KG1 (cell line): ENCODE measurements at places on chromosomes 7 and 10.

DNA sequence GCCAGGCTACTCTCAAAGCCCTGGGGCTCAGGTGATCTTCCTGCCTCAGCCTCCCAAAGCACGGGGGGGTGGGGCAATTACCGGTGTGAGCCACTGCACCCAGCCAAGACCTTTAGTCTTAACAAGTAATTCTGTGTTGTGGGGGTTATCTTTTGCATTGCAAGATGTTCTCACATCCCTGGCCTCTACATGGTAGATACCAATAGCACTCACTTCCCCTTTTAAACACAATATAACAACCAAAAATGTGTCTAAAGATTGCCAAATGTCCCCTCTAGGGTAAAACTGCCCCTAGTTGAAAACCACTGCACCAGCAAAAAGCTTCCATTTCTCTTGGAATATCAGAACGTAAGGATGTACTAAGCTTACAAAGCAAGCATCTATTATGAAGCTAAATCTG lies 225.0 kb downstream of the CTNNA3 start:
- no peak for DNase-seq

DNA sequence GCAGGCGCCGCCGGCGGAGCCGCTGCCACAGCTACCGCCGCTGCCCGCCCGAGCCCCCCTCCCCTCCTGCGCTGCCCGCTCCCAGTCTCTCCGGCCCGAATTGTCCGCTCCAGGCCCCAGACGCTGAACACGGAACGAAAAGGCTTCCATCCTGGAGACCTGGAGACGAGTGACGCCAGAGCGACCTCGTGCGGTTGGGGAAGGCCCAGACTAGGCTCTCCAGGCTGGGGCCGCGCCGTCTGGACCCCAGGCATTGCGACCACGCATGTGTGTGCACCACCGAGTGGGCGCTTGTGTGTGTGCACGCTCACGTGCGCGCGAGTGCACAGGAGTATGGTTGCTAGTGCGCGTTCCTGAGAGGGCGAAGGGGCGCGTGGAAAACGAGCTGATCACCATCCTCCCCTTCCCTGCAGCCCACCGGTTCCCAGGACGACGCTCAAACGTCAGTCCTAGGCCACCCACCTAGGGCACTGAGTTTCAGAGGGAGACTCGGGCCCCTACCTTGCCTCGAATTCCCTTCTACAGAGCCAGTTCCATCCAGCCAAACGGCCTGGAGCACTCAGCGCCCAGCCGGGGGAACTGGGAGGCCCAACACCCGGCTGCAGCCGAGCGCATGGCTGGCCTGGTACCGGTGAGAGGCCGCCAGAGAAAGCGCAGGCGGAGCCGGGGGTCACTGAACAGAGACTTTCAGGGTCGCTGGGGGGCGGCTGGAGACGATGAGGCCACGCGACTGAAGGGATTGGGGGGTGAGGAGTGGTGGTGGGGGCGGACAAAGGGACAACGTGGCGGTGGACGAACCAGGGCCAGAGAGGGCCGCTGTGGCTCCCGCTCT lies 11.6 kb downstream of the LBX1 start:
- no peak for DNase-seq

DNA sequence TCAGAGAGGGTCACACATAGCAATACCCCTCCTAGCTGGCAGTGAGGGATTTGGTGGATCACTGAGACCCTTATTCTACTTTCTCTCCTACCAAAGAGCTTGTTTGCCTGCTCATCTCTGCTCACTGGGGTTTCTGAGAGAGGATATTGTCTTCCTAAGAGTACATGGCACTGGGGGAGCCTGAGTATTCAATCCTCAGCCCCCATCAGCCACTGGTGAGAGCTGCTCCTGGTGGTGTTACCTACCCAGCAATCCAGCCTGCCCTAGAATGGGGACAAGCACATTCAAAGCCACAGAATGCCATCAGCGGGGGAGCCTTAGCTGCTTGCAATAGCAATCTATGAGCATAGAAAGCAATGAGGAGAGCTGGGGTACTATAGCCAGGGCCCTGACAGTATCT lies 281.1 kb downstream of the WDR11 start:
- DNase-seq: no peak

DNA sequence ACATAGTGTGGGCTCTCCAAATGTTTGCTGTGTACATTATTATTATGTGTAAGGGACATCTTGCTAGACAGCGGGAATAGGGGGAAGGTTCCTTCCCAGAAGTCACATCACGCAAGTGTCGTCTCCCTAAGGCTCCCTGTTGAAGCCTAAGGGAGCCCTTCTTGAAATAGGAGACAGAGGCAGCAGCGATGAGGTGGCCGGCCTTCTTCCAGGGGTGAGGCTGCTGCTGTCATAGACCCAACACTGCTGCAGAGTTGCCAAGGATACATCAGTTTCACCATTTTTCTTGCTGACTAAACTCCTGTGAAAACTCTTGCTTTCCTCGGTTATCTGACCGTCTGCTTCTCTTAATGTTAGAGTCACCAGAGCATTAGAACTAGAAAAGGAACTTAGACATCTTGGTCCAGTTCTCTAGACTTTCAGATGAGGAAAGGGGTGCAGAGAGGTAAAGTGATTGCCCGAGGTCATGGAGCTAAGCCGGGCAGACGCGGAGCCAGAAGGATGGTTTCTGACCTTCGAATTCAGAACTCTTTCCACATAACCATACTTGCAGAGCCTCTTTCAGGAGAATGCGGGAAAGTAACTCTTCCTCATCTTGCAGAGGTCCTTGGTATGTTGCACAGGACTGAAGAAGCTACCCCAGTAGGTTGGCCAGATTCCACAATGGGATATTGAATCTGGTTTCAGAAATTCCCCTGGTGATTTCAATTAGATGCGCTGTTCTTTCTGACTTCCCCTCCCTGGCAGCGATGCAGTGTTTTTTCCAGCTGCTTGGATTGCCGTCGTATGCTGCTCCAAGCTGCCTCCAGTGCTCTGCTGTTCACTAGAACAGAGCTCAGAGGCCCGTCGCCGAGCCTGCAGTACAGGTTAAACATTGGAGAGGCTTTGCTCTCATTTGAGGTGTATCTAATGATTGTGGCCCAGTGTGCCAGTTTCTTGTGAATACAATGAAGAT lies 217.1 kb downstream of the CAMK1D start:
- no peak for DNase-seq

- no peak for DNase-seq
These were observed 30.4 kb downstream of the NRCAM start for GRCh38 chr7:108425714-108426275.

DNA sequence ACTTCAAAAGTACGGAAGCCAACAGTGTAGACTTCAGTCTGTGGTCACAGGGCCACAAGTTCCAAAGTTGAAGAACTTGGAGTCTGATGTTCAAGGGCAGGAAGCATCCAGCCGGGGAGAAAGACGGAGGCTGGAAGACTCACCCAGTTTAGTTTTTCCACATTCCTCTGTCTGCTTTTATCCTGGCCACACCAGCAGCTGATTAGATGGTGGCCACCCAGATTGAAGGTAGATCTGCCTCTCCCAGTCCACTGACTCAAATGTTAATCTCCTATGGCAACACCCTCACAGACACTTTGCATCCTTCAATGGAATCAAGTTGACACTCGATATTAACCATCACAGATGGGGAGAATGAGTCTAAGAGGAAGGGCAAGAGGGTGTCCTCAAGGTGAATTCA lies 19.3 kb upstream of the FRMD4A start:
- DNase-seq: no peak

DNA sequence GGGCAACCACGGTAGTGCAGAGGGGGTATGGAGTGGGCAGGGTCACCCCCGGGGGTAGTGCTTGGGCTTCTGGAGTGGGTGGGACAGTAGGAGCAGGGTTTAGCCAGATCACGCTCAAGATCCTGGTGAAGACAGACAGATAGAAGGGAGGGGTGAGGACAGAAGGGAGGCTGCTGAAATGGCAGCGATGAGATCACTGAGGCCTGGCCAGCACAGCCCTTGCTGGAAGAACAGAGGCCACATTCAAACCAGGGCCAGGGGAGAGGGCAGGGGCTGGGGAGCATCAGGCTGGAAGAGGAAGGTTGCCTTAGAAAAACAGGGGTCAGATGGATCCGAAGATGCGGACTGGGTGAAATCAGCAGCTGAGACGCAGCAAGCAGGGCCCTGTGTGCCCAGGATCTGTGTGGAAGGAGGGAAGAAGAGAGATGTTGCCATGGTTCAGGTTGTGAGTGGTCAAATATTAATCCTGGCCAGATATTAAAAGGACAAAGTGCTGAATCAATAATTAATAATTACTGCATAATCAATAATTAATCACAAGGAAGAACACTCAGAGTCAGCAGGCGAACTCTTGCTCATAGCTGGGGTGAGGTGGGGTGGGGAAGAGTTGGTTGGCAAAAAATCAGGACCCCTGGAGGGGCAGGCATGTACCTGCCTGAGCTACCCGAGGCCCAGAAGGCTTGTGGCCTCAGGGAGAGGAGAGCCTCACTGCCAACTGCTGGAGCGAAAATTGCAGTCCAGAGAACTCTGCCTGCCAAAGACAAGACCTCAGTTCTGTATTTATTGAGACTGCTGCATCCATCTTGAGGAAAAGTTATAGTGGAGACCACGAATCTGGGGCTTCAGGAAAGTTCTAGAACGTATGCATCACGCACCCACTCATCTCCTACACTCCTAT lies 105.7 kb downstream of the GRB10 start:
- DNase-seq: no peak

DNA sequence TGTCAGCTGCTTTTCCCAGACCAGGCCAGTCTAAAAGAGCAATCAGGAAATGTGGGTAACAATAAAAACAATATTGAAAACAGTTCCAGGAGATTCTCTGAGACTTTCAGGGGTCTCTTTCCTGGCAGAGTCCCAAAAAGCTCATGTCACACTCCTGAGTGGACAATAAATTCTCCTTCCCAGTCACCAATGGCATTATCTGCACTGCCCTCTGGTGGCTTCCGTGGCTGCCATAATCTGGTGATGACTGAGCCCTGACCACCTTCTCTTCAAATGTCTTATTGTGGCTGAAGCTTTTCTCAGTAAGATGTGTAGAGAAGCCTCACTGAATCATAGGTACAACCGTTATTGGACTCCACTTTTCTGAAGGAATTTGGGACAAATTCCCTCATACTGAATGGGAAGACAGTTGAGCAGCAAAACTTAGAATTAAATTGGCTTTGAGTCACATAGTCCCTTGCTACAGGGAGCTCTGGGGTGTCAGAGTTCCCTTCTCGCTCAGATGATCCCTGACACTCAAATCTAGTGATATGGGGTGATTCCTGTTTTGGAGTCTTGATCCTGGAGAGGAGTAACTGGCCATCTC lies 24.4 kb upstream of the ASAH2 start:
- no peak for DNase-seq

- DNase-seq: no peak
These were observed 22.7 kb upstream of the TOMM7 start for GRCh38 chr7:22845221-22845834.

GRCh38 chr10:11089272-11089671 lies 71.6 kb downstream of the CELF2 start:
- no peak for DNase-seq

DNA sequence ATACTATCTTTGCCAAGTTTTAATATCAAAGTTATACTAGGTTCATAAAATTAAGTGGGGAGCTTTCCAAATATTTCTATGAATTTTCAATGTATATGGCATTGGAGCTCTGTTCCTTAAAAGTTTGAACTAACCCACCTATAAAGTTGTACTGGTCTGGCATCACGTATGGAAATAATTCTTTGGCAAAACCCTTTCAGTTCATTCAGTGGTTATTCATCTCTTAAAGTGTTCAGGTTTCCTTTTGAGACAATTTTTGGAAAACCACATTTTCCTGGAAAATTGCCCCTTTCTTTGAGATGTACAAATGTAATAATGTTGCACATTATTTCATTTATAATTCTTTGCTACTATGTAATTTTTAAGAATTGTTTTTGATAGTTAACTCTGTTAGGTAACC lies 62.5 kb upstream of the INPP5A start:
- DNase-seq: no peak

DNA sequence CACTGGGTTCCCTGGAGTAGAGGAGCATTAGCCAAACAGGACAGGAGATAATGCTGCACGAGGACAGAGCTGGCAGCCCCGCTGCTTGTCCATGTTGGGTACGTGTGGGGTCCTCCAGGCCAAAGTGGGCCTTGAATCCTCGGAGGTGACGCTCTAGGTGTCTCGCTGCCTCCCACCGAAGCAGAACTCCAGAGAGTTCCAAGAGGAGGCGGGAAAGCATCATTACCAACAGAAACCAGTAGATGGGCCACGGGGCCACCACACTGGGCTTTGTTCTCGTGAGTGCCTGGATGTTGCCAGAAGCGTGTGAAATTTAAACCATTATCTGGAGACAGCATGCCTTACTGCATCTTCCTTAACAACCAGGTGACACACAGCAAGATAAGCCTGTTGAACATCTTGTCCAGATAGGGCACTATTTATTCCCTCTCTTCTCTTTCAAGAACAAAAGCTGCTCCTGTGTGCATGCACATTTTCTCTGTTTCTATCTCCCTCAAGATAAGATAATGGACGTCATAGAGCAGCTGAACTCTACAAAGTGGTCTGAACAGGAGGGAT lies 56.8 kb downstream of the TNS3 start:
- DNase-seq: no peak

- DNase-seq: no peak
These were observed 57.6 kb downstream of the NKX6-2 start for GRCh38 chr10:132728321-132728720.

- DNase-seq: no peak
These were observed 20.9 kb upstream of the PRKAR2B start for GRCh38 chr7:107023522-107024151.
